Placental pericyte (primary cell): ENCODE measurements at places on chromosomes 1 and 21. TPM values are rescaled to one million over a fixed set of nuclear protein-coding genes. Genes with fewer than 3 reads are reported as not detected.

The CAMK2N1 gene
- total RNA-seq = 6.3 and 24.1 TPM in 2 replicates

The TCHH gene
- total RNA-seq = under 0.01 and 0.14 TPM in 2 replicates

The SPATA45 gene
- not detected in 2 replicates for total RNA-seq

The S100A7A gene
- not detected in 2 replicates for total RNA-seq

The SEMA4A gene
- total RNA-seq = 0.43 and 0.44 TPM in 2 replicates

The PDZK1IP1 gene
- not detected in 2 replicates for total RNA-seq

The GBP1 gene
- 27.8 and 66.4 TPM in 2 replicates for total RNA-seq

The PGBD2 gene
- total RNA-seq = 3.7 and 6.0 TPM in 2 replicates
